Ascending aorta (tissue), 2 donors: ENCODE measurements at places on chromosomes 11 and 22.

DNA sequence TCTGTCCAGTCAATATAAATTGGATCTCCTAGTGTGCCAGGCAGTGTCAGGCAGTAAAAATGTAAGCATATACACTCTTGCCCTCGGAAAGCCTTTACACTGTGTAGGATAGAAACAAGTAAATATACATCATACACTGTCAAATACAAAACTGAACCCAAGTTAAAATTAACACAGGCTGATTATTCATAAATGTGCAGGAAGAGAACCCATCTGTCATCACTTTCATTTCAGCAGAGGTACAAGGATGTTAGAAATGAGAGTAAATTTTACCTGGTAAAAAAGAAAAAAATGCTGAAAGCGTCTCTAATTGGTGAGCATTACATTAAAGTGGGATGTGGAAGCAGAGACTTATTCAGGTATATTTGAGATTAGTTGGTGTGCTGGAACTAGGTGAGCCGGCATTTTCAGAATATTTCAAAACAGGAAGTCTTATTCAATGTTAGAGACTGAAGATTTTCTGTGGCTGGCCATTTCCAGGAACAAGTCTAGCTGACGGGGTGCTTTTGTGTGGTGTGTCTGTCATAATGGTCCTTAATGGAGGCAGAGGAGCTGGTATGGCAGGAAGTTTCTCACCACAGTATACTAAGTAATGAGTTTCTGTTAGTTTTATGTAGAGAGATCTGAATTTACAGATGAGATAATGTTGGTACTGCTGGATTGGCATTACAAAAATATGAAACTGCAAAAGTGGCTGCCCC, 192.6 kb downstream of the CASP12 start:
- DNase-seq = peak; percentile 12

DNA sequence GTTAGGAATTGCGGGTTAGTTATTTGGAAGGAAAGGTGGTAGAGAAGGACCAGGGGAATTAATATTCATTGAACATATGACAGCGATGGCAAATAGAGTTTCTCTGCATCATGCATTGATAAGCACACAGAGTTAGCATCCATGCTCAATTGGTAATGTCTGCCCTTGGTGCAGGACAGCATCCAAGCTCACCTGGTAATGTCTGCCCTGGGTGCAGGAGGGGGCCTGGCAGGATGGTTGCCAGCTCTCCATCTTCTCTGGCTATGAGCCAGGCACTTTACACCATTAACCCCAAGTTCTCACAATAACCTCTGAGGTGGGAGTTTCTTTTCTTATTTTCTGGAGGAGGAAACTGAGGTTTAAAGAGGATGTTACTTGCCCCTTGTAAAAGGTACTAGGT, 50.4 kb upstream of the RBFOX2 start:
- no peak for DNase-seq

- DNase-seq = no peak
Observed at GRCh38 chr22:27345691-27346090, 455.9 kb downstream of the MN1 start.

- DNase-seq = peak; percentile 39
Observed at GRCh38 chr11:78230161-78230877, 41.6 kb downstream of the USP35 start.

- DNase-seq = no peak
Observed at GRCh38 chr22:46003271-46004091, 26.5 kb upstream of the WNT7B start.

GRCh38 chr11:75582506-75582894, 20.4 kb downstream of the SERPINH1 start:
- no peak for DNase-seq

- no peak for DNase-seq
Observed at GRCh38 chr11:118232659-118233058, 7.8 kb upstream of the JAML start.

DNA sequence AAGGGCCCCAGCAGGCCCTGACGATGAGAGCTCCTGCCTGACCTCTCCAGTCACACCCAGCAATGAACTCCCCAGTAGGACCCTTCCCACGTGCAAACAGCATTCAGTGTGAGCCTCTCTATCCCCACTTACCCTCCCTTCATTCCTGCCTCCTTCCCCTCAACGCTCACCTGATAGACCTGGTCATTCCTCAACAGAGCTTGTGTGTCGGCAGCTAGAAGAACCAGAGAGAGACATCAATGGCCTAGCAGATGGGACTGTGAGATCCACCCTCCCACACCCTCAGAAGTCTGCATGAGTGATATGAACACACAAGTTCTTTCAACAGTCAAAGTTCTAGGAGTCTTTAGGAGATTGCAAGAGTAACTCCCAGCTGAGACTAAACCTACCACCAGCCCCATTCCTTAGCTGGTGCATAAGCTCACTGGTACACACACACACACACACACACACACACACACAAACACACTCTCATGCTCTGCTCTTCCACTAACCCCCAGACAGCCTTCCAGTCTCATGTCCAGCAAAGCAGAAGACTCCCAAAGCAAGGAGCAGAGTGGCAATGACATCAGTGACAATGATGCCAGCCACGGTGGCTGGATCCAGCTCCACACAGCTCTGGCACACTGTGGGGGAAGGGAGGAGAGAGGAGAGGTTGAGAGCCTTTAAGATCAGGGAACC, 3.1 kb downstream of the CD3D start:
- no peak for DNase-seq

- no peak for DNase-seq
Observed at GRCh38 chr11:88301488-88302140, 35.9 kb downstream of the CTSC start.

DNA sequence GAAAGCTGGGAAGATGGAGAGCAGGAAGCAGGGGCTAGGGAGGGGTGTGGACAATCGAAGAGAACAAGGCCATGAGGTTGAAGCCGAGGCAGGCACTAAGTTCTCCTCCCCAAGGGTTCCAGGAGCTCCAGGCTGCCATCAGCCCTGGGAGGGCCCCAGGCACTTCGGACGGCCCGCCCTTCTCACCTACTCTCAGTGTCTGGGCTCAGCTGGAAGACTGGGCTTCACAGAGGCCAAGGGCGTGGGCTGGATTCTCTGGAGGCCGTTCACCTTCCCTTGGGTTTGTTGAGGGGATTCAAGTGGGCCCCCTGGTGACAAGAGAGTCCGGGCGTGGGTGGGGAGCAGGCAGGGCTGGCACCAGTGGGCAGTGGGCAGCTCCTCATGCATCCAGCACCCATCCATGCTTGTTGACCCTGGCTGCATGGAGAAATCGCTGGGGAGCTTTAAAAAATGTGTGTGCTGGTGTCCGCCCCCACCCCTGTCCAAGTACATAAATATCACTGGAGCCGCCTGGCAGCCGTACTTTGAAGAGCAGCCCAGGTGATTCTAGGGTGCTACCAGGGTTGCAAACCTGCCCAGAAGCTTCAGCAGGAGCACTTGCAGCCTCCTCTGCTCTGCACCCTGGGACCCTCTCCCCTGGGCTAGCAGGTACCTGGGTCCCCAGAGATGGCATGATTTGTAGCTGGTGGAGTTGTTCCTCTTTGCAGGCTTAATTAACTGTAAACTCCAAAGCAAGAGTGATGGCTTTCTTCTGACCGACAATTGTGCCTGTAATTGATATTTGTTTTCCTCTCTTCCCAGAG, 74.3 kb downstream of the RTL6 start:
- peak; percentile 50 for DNase-seq

GRCh38 chr11:95459291-95460042, 228.5 kb upstream of the SESN3 start:
- no peak for DNase-seq

DNA sequence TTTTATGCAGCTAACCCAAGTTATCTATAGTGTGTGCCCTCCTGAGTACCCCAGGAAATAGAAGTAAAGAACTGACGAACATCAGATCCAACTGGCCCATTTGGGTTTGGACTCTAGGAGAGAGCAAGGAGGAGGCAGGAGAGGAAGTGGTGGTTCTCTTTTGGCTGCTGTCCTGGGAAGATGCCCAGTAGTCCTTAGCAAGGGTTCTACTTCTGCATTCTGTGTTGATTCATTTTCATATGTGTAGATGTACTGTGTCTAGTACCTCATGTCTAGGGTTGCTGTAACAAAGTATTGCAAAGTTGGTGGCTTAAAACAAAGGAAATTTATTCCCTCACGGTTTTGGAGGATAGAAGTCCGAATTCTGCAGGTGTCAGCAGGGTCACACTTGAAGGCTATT, 6.6 kb upstream of the MMP27 start:
- DNase-seq = no peak

DNA sequence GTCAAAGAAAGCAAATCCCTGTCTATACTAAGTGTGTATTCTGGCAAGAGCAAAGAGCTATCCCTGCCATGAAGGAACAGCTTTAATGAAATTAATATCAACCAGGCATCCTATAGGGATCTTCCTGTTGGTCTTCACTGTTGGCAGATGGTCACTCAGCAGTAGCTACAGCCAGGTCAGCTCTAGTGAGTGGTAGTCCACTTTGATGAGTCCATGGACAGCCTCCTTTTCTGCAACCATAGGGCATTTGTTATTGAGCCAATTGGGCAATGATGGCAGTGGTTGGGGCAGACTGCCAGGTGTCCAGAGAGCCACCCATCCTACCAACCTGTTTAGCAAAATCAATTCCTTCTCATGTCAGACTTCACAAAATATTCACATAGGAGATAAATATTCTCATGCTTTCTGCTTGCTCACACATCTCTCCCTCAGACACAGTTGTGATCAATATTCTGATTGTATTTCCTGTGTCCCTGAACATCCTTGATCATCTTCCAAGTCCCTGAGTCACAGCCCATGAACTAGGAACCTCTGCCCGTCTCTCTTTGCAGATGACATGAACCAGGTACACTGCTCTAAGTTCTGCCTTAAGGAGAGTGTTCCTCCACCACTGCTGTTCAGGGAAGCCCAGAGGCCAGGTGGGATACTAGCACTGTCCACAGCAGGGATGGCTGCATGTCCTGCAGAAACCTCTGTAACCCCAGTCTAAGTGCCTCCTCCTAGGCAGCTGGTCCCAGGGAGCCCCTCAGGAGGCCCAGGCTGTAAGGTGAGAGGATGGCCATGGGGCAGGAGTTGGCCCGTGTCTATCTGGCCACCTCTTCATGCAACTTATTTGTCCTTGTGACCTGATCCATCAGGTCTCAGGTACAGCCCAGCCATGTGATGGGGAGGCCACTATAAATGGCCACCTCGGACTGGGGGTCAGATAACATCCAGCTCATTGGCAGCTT, 74.2 kb upstream of the IGLL5 start:
- DNase-seq = no peak

DNA sequence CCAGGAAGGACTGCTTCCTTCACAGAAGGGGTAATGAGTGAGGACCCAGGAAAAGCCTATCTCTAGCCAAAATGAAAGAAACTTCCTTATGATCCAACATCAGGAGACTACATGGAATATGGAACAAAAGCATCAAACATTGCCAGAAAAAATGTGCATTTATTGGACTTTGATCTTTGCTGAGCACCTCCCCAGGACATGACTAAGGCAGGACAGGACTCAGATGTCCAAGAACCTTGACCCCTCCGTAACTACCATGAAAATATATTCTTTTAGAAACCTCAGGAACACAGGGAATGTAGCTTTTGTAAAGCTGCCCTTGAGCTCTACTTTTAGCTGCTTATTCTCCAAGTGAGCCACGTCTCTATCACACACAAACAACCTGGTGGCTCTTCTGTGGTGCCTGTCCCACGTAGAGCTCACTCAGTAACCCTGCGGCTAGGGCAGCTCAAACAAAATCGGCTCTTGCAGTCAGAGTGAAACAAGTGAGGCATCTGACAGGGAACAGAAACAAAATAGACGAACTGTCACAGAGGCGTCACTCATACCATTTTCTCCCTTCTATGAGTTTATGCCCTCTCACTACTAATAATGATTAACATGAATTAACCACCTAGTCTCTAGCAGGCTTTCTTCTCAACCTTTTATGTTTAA, 471.5 kb upstream of the API5 start:
- no peak for DNase-seq

DNA sequence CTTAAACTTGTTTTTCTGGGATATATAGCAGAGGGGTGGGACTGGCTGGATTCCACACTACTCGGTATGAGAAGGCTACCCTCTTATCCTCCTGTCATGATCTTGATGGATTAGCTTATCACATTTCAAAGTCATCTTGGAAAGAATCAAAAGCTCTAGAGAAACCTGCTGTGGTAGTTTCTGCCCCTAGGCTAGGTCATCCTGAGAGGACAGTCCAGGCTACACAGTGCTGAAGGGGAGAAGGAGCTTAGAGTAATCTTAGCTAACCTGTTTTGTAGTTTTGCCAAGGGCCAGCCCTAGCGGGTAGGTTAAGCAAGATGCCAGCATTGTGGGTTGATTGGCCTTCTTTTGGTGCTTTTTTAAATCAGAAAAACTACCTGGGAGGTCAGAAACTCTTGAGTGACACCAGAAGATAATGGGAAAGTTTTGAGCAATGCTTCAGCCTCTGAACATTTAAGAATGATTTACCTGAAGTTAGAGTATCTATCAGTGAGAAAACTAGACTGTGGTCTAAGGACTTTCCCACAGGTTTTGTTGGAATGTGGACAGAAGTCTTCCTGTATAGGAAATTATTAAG, 21.3 kb downstream of the PIWIL4 start:
- no peak for DNase-seq

DNA sequence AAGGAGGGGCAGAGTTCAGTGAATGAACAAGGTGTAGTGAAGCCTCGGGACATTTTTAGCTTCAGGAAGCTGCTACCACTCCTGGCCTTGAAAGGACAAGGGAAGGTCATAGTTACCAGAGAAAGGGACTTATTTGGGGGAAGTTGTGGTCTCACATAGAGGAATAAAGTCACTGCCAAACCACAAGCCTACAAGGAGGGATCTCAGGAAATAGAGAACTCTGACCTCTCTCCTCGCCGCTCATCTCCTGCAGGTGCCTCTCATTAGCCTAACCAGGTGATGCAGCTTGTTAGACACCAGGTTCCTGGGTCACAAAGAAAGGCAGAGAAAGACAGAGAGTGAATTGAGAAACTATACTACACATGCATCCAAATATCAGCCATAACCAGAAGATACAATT, 14.3 kb upstream of the TOLLIP start:
- DNase-seq = no peak

GRCh38 chr11:93512949-93513667, 30.1 kb downstream of the SMCO4 start:
- DNase-seq = no peak

DNA sequence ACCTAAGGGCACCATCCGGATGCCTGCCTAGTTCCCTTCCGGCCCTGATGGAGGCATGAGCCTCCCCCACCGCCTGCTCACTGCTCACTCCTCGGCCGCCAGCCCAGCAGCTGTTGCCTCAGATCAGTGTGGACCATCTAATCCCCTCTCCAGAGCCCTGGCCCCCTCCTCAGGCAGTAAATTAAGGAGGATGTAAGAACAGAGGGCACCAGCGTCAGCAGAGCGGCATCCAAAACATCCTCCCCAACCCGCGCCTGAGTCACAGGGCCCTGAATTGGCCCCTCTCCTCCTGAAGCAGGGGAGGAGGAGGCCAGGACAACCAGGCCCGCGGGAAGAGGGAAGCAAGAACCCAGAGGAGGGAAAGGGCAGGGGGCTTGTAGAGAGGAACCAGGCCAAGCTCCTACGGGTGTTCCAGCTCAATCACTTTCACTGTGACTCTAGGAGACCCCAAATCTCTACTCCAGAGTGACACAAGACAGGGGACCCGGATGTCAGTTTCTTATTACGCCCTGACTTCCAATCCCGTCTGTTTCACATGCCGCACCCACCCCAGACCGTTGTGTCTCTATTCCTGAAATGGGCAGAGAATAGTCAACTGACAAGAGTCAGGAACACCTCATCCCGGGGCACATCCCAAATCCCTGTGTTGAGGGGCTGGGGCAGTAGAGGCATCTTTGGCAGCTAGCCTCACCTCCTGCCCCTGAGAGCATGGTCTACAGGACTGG, 31.3 kb upstream of the MYOD1 start:
- DNase-seq = no peak
